ENCODE measurements at places on chromosomes 4 and X.
A peak's percentile ranks its signal among the peaks of the same experiment; 100 is the strongest.

- no peak for DNase-seq
Measured at GRCh38 chr4:15295421-15296162, 132.2 kb upstream of the C1QTNF7 start.

DNA sequence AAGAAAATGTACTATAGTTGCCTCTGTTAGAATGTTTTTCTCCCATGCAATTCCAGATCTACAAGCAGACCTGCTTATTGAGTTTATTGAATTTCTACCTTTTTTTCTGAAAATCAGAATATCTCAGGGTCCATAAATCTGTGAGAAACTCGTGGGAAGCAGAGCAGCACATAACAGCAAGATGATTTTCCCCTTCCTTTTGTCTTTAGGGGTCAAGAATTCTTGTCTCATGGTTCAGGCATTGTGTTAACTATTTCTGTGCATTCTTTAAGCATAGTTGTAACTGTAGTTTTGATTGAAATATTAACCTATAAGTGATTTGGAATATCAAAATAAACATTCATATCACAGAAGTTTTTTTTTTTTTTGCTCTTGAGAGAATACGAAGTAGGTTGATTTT lies 11.4 kb downstream of the EDNRA start:
- DNase-seq, result no peak

DNA sequence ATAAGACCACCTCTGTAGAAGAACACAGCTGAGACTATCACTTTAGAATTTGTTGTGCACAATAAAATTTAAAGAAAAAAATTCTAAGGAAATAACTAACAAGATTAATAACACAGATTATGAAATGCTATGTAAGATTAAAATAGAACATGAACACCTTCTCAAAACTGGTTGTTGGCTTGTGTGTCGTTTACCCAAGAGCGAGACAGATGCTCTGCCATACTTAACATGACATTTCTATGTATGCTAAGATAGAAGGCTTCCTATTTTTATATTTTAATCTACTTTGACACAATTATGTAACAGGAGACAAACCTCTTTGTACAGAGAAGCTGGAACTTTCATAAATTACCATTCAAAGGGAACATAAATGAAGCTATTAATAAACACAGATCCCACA lies 30.1 kb downstream of the USP46 start:
- DNase-seq, result no peak

DNA sequence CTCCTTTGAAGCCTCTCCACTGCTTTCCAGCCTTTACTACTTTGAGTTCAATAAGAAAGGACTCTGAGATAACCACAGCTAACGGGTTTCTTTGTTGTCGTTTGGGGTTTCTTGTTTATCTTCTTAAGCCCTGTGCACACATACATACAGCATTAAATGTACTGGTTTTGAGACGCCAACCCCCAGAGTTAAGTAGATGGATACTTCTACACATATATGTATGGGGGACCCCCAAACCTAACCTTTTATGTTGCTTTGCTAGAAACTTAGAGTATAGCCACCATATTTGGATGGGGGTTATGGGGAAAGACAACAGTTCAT lies 697 bp downstream of the CEP135 start:
- no peak for DNase-seq

DNA sequence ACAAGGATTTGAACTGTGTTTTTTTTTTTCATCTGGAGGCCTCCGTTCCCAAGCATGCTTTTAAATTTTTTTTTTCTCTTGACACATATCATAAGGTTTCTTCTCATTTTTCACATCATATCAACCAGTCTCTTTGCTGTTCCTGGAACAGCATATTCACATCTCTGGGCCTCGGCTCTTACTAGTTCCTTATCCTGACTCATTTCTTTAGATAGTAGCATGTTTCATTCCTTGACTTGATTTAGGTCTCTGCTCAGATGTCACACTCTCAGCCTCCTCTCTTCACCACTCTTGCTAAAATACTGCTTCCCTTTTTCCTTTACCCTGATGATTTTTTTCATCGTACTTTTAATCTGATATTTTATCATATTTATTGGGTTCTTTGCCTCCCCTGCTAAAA lies 976.4 kb upstream of the FTHL17 start:
- no peak for DNase-seq

DNA sequence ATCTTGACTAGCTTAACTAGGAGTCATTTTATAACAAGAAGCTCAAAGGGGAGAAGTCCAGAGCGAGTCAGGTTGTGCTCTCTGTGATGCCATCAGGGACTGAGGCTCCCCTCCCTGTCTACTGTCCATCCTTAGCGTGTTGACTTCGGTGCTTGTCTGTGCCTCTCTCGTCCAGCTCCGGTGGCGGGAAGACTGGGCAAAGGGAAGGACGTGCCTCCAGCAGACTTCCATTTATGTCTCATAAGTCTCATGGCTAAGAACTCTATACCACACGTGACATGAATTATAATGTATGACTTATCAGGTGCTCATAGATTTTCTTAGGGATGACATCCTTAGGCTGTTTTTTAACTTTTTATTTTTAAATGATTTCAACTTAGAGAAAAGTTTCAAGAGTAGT lies 92.6 kb upstream of the TLR2 start:
- DNase-seq, result no peak

DNA sequence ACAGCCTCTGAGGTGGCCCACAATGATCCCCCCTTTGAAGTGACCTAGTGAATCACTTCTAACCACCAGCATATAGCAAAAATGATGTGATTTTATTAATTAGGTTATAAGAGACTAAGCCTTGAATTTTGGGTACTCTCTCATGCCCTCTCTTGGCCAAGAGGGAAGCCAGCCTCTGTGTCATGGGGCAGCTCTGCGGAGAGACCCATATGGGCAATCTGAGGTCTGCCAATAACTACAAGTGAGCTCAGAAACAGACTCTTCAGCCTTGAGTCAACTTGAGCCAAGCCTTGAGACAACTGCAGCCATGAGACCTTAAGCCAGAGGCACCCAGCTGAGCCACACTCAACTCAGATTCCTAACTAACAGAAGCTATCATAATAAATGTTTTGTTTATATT lies 45.7 kb downstream of the MANBA start:
- DNase-seq, result no peak

DNA sequence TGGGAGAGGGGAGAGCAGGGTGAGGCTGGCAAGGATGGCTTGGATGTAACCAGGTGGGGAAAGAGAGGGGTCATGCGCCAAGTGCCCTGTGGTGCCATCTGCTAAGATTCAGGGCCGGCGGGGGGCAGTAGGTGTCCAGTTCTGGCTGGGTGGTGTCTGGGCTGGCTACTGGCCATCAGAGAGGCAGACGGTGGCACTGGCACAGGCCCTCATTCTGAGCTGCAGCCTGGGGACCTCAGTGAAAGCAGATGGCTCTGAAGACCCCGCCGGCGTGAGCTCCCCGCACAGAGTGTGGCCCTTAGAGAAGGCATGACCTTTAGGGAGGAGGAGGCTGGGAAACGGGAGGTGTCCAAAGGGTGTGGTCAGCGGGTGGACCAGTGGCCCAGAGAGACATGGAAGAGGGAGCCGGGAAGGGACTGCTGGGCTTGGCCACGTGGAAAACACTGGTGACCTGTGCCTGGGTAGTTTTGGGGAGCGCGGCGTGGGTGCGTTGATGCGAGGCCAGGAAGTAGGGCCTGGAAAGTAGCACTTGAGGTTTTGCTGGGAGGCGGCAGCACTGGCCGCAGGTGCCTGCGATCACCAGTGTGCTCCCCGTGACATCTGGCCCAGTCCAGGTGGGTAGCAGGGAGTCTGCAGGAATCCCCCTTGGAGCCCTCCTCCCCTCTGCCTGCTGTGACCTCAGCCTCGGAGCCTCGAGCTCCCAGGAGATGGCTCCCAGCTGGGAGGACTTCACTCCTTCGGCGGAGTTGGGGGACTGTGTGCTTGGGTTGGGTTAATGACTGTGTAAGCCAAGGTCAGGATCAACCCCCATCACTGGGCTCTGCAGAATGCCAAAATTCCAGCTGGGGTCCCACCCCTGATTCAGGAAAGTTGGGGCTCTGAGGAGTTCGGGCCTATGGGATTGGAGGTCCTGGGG lies 9.3 kb upstream of the SH3TC1 start:
- DNase-seq, result no peak

DNA sequence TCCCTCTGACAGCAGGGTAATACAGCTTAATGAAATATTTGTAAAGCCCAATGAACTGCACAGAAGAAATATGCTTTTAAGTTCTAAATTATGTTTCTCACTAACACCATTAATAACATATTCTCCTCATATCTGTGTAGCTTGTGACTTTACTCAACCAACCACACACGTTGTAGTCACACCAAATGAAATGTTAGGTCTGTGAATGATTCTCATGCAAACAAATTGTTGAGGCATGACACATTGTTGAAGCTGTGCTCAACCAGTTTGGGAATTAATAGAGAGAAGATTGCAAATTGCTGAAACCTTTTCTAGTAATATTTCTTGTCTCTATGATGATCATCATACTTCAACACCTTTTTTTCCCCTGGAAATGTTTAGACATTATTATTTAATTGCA lies 645.9 kb downstream of the PCDH7 start:
- DNase-seq, result no peak

GRCh38 chr4:72084587-72085011 lies 52.8 kb downstream of the NPFFR2 start:
- DNase-seq, result no peak

DNA sequence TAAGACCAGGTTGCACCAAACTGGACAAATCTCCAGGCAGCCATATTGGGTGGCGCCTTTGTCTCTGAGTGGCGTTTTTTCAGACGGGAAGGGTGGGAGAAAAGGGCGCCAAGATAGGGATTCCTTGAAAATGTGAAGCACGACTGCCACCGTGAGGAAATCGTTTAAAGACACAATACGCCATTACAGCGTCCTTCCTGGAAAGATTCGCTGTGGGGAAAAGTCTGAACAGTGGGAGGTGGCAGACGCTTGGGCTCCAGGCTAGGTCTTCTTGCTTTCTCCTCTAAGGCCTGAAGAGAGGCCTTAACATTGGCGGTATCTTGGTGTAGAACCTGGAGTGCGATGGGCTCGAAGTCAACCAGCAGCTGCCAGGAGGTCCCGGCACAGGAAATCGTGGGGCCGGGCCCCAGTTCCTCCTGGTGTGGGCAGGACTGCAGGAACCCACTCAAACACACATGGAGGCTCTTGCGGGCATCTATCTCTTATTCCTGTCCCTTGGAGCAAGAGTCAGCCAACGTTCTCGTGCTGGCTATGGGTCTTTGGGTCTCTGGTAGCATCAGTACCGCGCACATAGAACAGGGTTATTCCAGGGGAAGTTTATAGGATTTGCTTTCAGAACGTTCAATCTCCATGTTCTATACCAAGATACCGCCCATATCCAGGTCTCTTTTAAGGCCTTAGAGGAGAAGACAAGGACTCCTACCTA lies 208.8 kb downstream of the OR13H1 start:
- peak; percentile 44 for DNase-seq

DNA sequence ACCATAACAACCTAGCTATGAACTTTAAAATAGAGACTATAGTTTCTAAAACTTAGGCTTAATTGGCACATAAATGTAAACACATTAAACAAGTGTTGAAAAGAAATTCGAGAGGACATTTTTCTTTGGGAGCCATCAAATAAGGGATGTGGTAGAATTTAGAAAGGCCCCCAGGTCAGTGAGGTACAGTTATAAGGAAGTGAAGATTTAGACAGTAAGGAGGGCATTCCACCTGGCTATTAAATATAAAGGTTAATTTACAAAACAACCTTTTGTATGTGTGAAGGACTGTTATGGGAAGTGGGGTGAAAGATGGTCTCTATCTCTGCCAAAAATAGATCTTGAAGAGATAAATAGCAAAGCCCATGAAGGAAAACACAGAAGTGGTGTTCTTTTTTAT lies 83.9 kb downstream of the AFF1 start:
- DNase-seq, result no peak

- DNase-seq, result no peak
Measured at GRCh38 chr4:109418588-109418987, 15.0 kb upstream of the SEC24B start.

DNA sequence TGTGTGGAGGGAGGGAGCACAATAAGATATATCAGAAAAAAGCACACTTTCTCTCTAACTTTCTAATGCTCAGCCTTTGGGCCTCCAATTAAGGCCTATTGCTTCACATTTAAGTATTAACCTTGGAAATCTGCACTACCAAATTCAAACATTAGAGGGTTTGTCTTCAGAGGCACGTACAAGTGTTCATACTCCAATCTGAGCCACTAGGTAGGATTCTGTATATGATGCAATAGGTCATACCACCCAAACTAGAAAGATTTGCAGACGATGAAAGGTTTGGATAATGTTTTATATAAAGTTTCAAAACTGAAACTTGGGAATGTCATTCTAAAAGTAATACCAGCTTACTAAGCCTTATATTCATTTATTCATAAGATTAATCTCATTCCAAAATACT lies 106.4 kb downstream of the MID1 start:
- DNase-seq, result no peak

GRCh38 chr4:26076000-26076587 lies 162.1 kb downstream of the SMIM20 start:
- DNase-seq, result no peak

DNA sequence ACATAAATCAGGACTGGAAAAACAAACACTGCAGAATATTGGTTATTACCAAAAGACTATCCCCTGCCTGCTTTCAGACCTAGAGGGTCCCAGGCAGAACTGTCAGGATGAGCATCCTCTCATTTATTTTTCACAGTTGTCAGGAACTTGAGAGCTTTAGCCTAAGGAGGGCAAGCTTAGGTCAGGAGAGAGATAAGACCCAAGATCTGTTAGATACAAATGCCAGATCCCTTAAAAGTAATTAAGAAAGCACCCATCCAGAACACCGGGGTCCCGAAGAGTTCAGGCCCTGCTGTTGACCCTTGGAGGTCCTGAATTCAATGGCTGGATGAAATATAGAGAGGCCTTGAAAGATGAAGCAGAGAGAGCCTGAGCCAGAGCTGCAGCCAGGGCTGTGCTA lies 5.9 kb upstream of the MAGEB3 start:
- DNase-seq, result no peak

- no peak for DNase-seq
Measured at GRCh38 chr4:176340871-176341685, 21.3 kb downstream of the SPCS3 start.

- DNase-seq, result no peak
Measured at GRCh38 chr4:123485601-123486000, 89.0 kb downstream of the SPRY1 start.

GRCh38 chr4:40908297-40908696 lies 158.5 kb downstream of the NSUN7 start:
- DNase-seq, result no peak

DNA sequence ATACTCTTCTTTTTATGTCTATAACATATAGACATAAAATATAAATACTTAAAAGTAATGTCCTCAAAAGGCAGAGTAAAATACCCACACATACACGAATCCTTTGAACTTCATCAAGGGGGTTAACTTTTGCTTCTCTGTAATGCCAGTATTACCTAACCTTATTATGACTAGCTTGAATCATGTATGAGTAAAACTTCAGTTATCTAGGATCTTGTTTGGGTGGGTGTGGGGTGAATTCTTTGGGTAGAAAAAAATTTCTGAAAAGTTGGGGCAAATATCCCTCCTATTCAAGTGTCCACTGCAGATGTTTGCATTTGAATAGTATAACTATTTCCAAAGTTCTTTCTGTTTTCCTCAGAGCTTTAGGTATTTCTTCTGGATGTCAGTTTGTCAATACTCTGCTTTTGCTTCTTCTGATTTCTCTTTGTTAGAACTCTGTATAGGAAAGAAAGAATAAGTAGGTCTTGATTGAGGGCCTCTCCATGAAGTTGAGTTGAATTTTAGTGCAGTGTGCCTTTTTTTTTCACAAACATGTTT lies 173.8 kb downstream of the ADGRL3 start:
- no peak for DNase-seq

GRCh38 chrX:154695911-154696675 lies 42.7 kb upstream of the CTAG2 start:
- DNase-seq, result no peak

Data from stimulated activated CD8-positive, alpha-beta memory T cell treated with anti-CD3 and anti-CD28 coated beads, Interleukin-12 subunit alpha, Interleukin-12 subunit beta, amount 100 ng/mL, for 4 hours (primary cell).